Activated naive CD4-positive, alpha-beta T cell (primary cell): ENCODE measurements at places on chromosomes 6 and 20.

DNA sequence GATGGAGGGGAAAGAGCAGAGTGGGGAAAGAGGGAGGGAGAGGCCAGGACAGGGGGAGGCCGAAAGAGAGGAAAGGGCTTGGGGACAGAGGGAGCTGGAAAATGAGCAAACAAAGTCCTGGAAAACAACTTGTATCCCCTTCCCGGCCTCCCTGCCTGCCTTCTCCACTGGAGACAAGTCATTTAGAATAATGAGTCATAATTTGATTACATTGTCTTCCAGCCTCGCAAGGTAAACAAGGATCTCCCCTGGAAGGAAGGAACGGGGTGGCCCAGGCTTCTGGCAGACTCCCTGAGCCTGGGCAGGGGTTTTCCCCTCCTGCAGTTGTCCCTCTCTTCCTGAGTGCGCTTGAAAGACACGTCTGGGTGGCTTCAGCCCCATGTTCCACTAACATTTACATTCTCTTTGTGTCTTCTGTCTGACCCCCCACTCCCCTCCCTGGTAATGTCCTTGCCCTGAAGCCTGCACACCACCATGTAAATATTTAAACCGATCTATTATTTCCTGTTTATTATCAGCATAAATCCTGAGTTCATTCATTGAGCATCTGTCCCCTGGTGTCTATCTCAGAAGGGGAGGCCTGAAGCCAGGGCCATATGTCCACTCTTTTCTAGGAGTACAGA is 12.1 kb upstream of the MRPS18A start:
- no peak for DNase-seq

DNA sequence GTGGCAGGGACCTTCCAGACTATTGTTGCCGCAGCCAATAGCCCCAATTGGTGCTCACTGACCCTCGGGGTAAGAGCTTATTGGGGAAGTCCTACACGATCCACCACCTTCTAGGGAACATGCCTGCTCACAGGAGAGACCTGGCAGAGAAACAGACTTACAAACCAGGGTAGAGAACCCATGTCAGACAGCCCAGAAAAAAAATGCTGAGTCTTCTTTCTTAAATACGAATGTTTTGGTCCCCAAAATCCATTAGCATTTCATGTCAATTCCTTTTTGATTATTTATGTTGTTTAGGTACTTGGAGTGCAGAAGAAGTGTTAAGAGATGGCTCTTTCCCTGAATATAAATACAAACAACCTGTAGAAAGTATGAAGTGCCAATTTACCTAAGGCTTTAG is 84.9 kb upstream of the PDE10A start:
- DNase-seq, result no peak

DNA sequence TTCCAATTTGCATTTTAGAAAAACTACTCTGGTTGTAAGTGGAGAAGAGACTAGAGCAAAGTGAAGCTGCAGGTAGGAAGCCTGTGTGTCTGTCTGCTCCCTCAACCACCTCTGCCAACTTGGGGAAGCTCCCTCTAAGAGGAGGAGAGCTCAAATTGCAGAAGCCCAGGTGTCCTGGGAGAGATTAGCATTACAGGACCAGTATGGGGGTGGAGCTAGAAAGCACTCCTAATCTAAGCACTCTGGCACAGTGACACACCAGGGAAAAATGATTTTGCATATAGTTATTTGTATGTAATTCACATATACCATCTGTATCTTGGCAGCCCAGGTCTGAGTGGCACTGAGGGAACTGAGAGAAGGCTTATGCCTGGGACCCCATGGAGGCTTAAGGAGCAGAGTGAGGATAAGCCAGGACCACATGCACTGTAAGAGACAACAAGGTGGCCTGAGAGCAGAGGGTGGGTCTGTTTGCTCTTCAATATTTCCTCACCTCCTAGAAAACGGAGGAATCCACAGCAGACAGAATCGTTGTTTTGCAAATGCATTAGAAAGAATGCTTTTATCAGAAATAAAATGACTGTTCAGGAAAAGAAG is 13.6 kb downstream of the GSTA2 start:
- DNase-seq, result no peak

GRCh38 chr6:80789912-80790570 is 683.6 kb downstream of the BCKDHB start:
- DNase-seq, result no peak

DNA sequence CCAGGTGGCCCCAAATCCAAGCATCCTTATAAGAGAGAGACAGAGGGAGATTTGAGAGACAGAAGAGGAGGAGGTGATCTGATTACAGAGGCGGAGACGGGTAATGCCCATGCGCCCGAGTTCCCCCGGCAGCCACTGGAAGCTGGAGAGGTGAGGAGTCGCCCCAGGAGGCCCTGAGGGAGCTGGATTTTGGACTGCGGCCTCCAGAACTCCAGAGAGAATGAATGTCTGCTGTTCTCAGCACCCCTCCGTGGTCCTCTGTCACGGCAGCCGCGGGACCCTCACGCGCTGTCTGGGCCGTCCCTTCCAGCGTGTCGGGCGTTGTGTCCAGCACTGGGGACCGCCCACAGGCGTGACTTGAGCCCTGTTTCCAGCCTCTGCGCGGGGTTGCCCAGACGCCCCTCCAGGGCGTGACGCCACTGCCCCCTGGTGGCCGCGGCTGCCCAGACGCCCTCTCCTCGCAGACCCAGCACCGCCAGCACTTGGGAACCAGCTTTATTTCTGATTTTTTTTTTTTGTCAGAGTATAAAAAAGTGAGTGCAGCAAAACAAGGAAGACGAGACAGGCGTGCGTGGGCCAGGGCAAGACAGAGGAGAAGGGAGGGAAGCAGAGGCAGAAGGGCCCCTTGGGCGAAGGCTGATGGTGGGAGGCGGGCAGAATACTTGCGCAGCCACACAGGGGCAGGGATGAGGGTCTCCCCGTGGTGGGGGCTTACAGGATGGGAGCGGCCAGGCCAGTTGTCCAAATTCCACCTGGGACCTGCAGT is 4.1 kb upstream of the ZNF512B start:
- peak; percentile 75 for DNase-seq

GRCh38 chr6:158711264-158711663 is 61.4 kb downstream of the SYTL3 start:
- DNase-seq, result no peak

GRCh38 chr6:131400054-131400778 is 172.8 kb upstream of the ARG1 start:
- no peak for DNase-seq

- DNase-seq, result no peak
Observed at GRCh38 chr20:63065911-63066310, 59.1 kb upstream of the BHLHE23 start.

DNA sequence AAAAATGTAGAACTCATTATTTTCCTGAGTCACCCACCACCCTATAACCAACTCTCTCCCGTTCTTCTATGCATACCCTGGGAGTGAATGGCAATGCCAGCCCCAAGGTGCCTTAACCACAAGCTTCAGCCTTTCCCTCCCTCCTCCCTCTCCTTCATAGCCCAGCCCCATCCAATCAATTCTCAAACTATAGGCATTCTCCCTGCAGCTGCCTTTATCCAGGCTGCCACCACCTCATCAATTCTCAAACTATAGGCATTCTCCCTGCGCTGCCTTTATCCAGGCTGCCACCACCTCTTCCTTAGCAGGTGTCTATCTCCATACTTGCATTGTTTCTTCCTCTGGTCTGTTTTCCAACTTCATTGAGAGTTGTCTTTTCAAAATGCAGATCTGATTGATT is 77.1 kb downstream of the PLEKHG1 start:
- DNase-seq, result no peak

DNA sequence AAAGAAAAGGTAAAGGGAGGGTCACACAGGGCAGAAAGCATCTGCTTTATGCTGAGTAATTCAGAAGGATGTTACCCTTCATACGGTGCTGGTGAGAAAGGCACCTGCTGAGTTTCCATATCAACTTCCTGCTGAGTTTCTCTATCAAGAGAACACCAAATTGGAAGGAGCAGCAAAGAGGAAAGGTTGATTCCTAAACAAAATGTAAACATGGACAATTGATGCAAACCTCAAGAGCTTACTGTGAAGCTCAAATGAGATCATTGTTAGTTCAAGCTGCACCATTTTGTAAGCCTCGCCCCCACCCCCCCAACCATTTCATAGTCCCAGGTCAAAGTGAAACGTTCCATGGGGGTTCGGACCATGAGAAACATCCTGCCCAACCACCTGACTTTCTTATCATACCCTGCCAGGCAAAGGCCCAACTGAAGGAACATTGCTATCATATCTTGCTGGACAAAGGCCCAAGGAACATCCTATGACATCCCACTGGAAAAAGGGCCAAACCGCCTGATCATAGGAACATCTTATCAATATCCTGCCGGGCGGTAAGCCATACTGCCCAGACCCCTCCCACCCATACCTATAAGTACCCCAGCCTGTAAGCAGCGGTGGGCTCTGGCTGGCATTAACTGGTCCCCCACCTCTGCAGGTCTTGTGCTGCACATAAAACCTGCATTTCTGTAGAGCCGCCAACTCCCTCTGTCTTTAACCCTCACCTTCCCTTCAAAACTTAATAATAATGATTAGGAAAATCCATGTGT is 171.6 kb downstream of the UBE3D start:
- DNase-seq, result no peak

DNA sequence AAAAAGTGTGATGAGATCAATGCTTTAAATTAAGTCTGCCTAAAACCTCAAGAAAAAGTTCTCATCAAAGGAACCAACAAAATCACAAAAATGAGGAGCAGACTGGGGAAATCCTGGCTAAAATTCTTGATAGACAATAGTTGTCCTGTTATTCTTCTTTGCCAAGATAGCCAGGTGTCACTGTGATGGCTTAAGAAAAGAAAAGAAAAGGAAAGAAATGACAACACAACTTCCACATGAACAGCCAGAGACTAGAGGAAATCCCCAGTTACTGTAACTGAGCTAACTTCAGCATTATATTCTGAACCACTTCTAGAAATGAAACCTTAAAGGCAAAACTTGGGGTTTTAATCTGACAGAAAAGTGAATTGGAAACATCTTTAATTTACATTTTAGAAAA is 129.6 kb downstream of the CD24 start:
- no peak for DNase-seq

DNA sequence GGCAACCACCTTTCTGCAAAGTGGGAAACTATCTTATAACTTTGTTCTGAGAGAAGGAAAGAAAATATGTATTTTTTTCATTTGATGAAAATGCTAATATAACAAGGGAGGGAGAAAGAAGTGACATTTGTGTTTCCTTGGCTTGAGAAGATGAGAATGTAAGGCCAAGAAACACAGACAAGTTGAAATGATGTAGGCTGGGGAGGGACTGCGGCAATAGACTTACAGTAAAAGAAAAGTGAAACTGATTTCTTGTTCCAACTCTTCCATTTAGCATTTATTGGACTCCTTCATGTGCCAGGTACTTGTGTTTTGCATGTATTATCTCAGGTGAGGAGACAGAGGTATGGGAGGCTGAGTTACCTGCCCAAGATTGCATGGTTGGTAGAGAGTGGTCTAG is 130.9 kb downstream of the CARMIL1 start:
- DNase-seq, result no peak

DNA sequence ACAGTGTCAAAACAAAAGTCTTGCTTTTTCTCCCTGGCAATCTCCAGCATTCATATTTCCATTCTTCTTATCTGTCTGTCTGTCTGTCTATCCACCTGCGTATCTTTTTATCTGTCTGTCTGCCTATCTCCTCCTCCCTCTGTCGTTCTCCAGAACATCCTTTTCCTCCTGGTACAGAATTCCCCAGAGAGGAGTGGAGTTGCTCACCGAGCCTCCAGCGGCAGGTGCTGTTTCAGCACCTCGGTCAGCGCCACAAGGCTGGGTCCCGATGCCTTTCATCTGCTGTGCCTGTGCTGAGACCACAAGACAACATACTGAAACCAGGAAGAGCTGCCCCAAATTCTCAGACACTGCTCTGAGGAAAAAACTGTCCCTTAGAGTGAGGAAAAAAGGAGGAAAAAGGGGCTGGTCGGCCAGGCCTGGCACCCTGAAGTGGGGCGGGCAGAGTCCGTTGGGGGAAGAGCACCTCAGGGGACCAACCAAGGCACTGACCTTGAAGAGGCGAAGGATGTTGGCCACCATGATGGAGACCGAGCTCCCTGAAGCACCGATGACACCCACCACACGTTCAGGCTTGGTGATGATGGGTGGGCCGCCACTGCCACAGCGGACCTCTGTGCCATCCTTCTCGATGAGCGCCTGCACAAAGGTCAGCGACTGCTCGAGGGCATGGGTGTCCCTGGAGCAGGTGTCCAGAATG is 13.3 kb downstream of the GRM4 start:
- peak; percentile 15 for DNase-seq

- DNase-seq, result no peak
Observed at GRCh38 chr6:149218915-149219314, 98.6 kb upstream of the TAB2 start.

DNA sequence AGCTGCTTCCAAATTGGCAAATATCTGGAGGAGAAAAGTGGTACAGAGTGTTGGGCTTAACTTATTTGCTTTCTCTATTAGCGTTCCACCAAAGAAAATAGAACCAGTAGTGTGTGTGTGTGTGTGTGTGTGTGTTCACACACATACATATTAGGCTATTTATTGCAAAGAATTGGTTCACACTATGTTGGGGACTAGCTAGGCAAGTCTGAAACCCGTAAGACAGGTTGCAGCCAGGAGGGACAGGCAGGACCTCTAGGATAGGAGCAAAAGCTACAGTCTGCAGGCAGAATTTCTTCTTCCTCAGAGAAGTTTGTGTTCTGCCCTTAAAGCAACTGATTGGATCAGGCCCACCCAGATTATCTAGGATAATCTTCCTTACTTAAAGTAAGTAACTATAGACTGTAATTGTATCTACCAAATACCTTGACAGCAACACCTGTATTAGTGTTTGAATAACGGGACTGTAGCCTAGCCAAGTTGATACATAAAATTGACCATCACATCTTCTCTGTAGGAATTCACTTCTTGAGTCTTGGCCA is 12.8 kb downstream of the KCTD20 start:
- no peak for DNase-seq

GRCh38 chr6:5287205-5287965 is 26.1 kb downstream of the FARS2 start:
- no peak for DNase-seq

GRCh38 chr6:141117874-141118273 is 1014.9 kb upstream of the GJE1 start:
- DNase-seq, result no peak

GRCh38 chr6:13787137-13787536 is 27.2 kb downstream of the MCUR1 start:
- DNase-seq, result no peak

DNA sequence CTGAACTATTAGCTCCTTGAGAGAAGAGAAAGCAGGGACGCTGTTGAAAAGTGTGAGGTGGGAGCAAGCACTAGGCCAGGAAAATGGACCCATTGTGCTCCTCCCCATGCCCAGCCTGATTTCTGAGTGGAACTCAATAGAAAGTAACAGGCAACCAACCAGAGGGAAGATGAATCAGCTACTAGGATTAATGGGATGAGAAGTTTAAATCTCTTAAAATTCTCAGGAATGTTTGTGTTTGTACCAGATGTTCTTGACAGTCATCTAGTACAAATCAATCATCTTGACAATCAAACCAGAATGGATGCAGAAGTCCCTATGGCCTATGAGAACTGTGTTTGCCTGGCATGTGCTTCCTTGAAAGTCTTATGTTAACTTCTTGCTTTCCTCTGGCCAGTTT is 48.9 kb downstream of the HDDC2 start:
- no peak for DNase-seq

DNA sequence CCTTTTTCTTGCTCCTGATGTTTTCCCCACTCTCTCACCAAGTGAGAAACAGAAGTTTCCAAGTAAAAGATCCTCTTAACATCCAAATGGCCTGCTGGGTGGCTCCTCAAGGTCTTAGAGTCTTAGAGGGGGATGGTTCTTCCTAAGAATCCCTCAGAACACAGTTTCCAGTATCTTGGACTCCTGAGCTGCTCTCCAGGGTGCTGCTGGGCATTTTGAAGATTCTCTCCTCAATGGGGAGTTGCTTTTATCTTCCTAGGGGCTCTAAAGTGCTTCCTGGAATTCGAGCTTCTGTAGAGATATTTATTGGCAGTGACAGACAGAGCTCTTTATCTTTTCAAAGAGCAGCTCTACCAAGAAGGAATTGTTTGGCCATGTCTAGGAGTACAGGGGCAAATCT is 70.8 kb upstream of the SLC35B3 start:
- DNase-seq, result no peak
